ENCODE measurements at places on chromosomes 3 and 15.

- no peak for DNase-seq
These were observed 224.4 kb upstream of the ATP11B start for GRCh38 chr3:182568876-182569275.

DNA sequence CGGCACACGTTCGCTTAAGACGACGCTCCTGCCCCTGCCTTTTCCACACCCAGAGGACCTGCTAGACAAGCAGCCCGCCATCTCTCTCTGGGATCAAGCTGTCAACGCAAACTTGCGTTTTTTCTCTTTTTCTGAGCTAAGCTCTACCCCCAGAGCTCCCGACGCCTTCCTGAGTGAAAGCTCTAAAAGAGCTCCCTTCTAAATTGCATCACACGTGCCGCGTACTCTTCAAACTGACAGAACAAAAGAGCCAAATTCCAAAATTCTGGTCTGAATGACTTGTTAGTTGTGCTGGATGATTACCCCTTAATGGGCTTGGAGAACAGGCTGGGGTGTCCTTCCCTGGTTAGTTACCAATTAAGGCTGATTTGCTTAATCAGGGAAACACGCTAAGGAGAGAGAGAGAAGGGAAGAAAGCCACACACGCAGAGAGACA is 81.2 kb downstream of the MDFIC2 start:
- no peak for DNase-seq

- DNase-seq = no peak
These were observed 10.0 kb downstream of the ANKDD1A start for GRCh38 chr15:64921711-64922110.

DNA sequence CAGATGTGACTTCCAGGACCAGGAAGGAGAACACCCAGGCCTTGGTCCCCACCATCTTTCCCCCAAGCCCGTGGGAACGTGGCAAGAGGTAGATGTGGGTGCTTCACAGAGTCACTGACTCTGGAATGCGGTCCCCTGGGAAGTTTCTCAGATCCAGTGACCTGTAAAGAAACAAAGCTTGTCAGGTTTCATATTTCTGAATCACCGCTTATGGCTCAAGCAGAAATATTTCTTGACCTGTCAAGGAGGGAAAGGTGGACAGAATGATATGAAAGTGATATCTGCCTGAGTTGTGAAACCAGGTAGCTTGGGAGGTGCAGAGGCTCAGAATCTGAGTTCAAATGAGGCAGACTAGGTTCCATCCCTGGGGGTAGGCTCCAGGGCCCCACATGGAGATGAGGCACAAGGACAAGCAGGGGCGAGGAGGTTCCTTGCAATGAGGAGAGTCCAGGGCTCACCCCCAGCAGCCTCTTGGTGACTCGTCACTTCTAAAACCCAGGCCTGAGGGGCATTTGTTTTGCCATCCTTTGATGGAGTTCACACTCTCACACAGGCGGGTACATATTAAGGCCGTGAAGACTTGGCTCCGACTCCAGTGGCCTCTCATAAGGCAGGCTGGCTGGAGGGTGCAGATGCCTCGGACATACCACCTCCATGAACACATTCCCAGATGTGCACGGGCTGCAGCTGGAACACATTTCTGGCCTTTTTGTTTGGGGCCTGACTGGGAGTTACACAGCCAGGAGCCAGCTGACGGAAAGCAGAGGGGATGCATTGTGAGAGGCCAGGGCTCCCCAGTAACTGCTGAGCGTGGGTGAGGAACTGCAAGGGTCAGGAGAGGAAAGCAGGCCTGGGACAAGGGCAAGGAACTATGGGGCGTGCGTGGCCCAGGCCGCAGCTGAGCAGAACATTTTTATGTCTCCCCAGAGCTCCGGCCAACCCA is 1.3 kb downstream of the CILP start:
- no peak for DNase-seq

GRCh38 chr3:155178810-155179436 is 98.8 kb downstream of the MME start:
- no peak for DNase-seq

GRCh38 chr3:24259901-24260512 is 234.6 kb downstream of the THRB start:
- no peak for DNase-seq

GRCh38 chr3:109819734-109820133 is 482.4 kb upstream of the DPPA4 start:
- no peak for DNase-seq

GRCh38 chr3:27279123-27279522 is 90.1 kb downstream of the NEK10 start:
- no peak for DNase-seq

- DNase-seq = no peak
These were observed 301.7 kb upstream of the UMPS start for GRCh38 chr3:124428372-124429128.

DNA sequence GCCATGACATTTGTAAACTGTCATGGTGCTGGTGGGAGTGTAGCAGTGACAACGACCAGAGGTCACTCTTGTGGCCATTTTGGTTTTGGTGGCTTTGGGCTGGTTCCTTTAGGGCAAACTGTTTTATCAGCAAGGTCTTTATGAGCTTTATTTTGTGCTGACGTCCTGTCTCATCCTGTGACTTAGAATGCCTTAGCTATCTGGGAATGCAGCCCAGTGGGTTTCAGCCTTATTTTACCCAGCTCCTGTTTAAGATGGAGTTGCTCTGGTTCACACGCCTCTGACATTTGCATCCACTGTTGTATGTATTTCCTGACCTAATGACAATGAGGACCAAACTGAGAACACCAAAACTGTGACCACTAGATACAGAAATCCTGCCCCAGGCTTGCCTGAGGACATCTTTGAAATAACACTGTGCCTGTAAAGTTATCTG is 37.6 kb downstream of the RAB8B start:
- DNase-seq = no peak

- no peak for DNase-seq
These were observed 193.1 kb downstream of the TNIK start for GRCh38 chr3:171267104-171267503.
